ENCODE measurements at places on chromosomes 7 and 10.
A peak's percentile ranks its signal among the peaks of the same experiment; 100 is the strongest.

DNA sequence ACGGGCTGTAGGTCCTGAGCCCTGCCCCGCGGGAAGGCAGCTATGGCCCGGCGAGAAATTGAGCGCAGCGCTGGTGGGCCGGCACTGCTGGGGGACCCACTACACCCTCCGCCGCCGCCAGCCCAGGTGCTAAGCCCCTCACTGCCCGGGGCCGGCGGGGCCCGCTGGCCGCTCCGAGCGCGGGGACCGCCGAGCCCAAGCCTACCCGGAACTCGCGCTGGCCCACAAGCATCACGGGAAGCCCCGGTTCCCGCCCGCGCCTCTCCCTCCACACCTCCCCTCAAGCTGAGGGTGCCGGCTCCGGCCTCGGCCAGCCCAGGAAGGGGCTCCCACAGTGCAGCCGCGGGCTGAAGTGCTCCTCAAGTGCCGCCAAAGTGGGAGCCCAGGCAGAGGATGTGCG, 5.5 kb upstream of the CACUL1 start:
- no peak for DNase-seq

DNA sequence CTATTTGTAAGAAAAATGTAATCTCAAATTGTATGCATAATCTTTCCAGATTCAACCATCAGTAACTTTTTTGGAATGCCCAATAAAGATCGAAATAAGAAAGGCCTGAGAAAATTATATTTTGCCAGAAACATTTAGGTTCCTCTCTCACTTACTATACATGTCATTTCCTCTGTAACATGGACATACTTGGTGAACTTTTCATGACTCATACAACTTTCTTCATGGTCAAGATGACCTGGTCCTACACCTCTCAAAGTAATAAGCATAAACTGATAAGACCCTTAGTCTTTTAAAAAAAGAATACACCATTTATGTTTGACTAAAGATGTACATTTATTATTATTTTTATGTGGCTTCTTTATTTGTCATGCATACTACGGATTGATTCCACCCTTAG, 125.3 kb downstream of the REEP3 start:
- no peak for DNase-seq

- DNase-seq: no peak
These were observed 386.6 kb downstream of the PARD3 start for GRCh38 chr10:34428501-34428900.

DNA sequence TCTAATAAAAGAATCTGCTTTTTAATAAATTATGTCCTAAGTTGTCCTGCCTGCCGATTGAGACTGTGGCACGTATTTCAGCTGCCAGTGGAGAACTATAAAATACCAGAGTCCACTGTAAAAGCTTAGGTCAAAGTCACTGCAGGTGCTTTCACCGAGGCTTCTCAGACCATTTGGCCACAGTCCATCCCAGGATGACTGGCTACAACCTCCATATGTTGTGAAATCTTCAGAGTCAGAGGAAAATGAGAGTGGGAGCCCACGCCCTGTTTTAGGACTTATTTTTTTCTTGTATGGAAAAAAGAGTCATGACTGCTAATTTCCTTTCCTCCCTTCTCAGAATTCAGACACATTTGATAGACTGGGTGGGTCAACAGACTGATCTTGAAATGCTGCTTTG, 182.9 kb downstream of the ANK3 start:
- no peak for DNase-seq

- DNase-seq: no peak
These were observed 59.8 kb upstream of the AASS start for GRCh38 chr7:122203814-122204213.

- no peak for DNase-seq
These were observed 16.4 kb upstream of the SRRM3 start for GRCh38 chr7:76185187-76185896.

DNA sequence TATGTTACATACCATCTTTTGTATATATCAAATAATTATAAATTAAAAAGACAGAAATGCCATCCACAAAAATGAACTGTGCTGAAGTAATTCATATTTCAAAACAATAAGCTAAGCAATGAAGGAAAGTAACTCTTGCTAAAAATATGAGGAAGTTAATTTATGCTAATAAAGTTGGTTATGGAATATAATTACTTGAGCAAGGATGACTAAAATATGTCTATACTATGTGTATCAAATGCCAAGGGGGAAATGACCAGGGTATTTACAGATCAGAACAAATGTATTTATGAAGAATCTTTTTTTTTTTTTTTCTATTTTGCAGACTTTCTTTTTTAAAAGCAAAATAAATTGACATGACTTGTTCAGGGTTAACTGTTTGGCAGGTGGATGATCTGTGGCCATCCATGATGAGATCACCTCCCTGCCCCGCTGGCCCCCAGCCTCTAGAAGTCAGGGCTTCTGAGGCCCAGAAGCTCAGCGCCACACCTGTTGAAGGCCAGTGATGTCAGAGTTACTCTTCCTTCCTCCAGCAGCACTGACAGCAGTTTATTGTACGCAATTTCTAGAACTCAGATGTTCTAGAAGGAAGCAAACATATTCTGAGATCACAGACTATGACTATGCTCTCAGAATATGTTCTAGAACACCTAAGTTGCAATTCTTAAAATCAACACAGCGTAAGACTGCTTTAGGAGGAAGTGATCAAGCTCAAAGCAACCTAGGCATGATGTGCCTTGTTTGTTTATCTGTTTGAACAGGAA, 196.1 kb upstream of the KLF14 start:
- no peak for DNase-seq

GRCh38 chr10:86316990-86317389, 49.6 kb downstream of the GRID1 start:
- DNase-seq: no peak

DNA sequence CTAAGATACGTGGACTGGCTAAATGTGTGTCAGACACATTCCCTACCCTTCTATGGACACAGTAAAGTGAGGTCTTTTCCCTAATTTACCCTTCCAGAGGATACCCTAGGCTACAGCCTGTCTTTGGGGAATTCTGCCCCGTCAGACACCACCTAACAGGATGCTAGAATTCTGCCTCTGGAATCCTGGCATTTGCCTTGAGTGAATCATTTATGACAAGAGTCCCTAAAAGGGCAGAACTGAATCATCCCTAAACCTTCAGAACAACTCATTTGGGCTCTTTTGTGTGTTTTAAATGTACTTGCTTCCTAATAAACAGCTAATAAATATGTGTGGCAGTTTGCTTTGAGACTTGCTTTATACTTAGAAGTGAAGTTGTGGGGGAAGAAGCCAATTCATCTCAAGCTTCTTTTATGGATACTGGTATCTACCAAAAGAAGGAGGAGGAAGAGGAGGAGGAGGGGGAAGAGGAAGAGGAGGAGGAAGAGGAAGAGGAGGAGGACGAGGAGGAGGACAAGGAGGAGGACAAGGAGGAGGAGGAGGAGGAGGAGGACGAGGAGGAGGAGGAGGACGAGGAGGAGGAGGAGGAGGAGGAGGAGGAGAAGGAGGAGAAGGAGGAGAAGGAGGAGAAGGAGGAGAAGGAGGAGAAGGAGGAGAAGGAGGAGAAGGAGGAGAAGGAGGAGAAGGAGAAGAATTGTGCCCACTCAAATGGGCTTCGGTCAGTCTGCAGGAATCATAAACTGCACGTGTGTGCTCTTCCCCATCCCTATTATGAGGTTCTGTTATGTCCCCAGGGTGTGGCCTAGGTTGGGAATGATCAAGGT, 27.1 kb downstream of the PARP12 start:
- DNase-seq: no peak

- no peak for DNase-seq
These were observed 189.2 kb downstream of the SEMA3D start for GRCh38 chr7:84997626-84998025.

DNA sequence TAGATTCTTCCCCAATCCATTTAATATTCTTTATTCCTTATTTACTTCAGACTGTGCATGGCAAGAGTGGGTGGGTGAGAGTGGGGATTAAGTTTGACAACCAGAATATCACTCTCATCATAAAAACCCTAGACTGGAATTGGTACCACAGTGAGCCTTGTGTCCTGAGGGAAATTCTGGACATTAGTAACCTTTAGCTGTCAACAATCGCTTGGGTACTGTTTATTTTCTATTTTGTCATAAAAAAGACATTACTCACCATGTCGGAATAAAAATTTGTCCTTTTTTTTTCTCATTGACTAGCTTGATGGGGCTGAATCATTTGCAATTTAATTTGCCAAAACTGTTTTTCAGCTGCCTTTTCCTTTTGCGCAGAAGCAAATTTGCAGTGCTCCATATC, 176.1 kb upstream of the SEMA3C start:
- DNase-seq: no peak

DNA sequence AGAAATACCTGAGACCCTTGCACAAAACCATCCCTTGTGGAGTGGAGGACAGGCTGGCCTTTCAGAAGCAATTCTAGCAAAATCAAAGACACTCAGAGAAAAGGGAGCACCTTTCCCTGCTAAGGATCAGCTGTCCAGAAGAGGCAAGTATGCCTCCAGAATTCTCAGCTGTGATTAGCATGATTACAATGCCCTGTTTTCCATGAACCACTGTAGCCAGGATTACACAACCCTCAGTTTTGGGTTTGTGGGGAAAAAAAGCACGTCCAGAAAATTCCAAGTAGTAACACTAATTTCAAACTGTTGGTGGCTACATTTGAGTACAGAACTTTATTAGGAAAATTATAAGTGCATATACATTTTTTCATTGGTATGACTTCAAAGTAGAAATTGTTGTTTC, 15.0 kb downstream of the CXCL12 start:
- no peak for DNase-seq

GRCh38 chr7:64997927-64998391, 7.1 kb upstream of the ZNF117 start:
- no peak for DNase-seq

DNA sequence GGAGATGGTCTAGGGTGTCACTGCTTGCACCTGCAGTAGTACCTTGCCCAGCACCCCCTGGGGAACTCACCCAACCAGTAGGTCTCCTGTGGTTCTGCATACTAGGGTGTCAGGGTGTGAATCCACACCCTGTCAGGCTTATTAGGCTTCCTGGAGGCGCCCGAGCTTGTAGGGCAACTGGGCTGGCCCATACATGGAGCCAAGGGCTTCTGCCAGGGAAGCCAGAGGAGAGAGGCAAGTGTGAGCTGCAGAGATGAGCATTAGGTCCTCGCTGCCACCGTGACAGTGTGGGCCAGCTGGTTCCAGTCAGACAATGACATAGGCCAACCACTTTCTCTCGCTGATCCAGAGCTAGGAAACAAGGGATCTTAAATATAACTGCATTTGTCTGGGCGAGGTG, 11.2 kb downstream of the MXI1 start:
- no peak for DNase-seq

GRCh38 chr7:22137466-22137865, 191.8 kb upstream of the CDCA7L start:
- DNase-seq: no peak

- DNase-seq: no peak
These were observed 33.5 kb upstream of the FOXL3 start for GRCh38 chr7:256461-256940.

- DNase-seq: no peak
These were observed 203.1 kb downstream of the TFEC start for GRCh38 chr7:115827305-115828045.

DNA sequence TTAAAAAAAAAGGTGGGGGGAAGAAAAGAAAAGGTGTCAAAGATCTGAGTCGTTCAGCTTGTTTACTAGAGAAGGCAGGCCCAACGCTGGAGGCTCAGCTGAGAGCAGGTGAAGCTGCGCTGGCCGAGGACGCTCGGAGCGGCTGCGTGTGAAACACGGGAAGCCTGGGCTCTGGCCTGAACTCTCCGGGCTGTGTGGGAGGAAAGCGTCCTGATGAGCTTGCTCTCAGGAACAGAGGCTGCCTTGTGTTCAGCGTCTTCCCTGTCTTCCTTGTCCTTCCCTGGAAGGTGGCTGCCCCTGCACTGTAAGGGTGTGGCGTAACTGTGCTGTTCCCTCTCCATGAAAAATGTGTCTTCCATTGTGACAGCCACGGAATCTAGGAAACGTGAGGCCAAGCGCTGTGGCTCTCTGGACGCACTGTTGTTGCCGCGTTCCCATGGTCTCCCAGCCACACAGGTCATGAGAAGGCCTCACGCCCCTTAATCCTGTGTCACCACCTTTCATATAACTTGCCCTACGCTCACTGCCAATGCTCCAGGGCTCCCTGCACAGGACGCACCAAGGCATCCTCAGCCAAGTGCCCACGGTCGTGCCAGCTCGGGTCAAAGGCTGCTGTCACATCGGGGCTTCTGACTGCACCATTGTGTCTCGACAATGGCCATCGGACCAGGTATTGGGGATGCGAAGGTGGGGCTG, 15.8 kb downstream of the IL15RA start:
- no peak for DNase-seq

DNA sequence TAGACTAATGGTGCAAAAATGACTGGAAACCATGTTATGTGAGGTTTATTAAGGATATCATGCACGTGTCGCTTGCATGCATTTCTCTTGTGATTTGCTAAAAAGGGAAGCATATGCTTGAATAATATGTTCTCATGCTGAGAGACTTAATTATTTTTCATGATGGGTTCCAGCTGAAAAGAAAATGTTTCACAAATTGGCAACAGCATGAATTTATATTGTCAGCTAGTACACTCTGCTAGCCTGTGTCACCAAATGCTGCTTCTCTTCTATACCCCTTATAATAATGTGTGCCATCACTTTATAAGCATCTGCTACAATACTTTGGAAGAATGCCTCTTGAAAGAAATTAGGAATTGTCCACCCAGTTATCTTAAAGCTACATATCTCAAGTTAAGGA, 63.0 kb downstream of the GNAI1 start:
- no peak for DNase-seq

GRCh38 chr10:80382989-80383388, 25.4 kb upstream of the PRXL2A start:
- DNase-seq: peak; percentile 3

Measured in NK-92 treated with Interleukin-12 subunit alpha and Interleukin-12 subunit beta, amount 100 ng/mL, for 24 hours (cell line).